Thymus (tissue), 14 donors: ENCODE measurements at places on chromosomes 2 and 18. TPM values are rescaled to one million over a fixed set of nuclear protein-coding genes. Genes with fewer than 3 reads are reported as not detected.

DNA sequence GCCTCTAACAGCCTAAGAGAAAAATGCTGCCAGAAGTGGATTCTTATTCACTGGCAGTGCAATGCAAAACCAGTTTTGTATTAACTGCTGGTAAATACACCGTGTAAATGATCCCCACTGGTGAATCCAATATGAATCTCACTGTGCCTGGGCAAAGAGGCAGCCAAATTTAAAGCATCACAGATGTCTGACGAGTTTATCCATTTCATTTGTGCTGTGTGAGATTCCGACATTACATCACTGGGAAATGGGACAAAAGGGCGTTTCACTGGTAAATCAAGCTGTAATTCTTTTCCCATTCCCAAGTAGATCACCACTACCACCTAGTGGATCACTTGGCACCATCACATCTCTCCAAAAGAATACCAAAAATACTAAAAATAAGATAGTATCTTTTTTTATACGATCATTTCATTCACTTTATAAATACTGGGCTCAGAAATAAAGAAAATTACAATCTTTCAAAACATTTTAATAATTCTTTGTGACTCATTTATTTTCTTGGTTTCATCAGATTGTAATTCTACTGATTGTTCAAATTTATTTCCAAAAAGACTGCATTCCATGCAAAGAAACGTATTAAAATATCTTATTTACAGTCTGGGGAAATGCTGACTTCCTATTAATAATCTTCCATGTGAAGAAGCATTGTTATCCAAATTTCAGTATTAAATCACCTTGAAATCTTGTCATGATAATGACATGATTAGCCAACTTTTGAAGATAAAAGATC lies 125.6 kb downstream of the GRB14 start:
- DNase-seq = no peak

GPR35 gene
- 5.9 TPM for total RNA-seq

DNA sequence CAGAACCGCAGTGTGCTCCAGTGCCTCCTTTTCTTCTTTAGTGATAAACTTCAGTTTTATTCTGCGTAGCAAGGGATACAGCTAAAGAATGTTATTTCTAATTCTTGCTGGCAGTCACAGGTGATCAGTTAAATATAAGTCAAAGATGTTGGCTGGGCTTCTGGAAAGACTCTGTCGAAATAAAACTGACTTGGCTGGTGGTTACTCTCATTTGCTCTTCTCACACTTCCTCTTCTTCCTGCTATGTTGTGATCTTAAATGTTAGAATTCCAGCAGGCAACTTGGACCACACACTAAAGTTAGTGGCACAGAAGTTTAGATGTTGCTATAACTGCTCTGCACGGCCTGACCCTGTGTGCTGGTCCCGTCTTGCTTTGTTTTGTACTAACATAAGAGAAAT lies 278.6 kb downstream of the CDH19 start:
- DNase-seq = no peak

UGT1A8 gene
- 0.24 TPM for total RNA-seq
